ENCODE measurements at places on chromosomes 7 and 10.

DNA sequence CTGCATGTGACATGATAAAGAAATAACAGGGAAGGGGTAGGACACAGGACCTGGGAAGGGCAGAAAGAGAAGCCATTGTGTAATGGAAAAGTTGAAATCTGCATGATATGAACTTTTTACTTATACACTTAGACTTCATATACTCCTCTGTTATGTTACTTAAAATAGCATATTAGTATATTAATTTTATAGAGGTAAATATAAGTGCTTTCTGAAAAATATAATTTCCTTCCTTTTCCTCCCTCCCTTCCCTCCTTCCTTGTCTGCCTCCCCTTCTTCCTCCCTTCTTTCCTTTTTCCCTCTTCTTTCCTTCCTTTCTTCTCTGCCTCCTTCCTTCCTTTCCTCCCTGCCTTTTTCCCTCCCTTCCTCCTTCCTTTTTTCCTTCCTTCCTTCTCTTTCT, 363.7 kb downstream of the CALN1 start:
- no peak for DNase-seq

GRCh38 chr10:132988988-132989387, 46.6 kb upstream of the CFAP46 start:
- DNase-seq, result no peak

DNA sequence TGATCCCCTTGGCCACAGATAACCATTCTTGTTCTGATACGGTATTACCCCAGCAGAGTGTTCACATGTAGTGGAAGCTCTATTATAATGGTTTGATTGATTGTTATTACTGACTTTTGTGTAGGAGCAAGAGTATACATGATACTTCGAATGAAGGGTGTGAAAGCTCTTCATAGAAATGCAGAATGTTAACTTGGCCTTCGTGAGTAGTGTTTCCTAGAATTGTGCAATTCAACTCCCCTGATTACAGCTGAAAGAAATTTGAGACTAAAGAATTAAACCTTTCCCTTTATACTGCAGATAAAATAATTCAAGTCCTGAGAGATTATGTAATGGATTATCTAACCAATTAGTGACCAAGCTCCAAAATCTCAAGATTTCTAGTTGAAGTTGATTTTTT, 38.2 kb downstream of the MKLN1 start:
- DNase-seq, result no peak

GRCh38 chr7:48083114-48083830, 5.8 kb upstream of the UPP1 start:
- no peak for DNase-seq

DNA sequence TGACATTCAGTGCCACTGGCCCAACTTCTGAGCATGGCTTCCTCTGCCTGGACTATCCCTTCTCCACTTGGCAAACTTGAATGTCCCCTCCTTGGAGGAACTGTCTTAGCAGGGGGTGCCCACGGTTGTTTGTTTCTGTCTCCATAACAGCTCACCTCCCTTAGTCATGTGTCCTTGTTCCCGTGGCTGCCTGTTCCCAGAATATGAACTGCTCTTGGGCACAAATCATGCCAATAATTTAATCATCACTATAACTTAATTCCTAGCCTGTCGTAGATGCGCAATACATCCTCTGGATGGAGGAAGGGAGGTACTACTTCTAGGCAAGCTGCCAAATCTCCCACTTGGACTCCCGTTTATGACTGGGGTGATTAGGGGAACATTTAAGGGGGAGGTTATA, 173.1 kb downstream of the MYOF start:
- DNase-seq, result no peak

DNA sequence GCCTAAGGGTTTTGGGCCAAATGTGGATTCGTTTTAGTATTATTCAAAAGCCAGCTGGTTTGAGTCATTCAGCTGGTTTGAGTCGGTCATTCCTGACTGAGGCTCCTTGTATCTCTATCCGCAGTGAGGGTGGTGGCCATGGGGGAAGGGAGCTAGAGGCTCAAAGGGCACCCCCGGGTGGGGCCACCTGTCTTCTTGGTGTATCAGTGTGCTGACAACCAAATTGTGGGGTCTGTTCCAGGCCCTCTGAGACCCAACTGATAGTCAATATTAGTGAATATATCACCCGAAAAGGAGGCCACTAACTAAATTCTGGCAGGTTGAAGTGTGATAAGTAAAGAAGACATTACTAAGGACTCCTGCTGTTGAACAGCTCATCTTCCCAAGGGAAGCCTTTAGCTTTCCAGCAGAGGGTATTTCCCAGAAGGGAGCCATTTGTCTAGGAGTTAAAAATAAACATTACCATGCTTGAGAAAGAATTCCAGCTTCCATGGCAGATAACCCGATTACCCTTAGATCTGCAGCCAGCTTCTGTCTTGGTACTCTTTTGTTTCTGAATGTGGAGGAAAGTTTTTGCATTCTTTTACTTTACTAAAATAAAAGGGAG, 29.9 kb upstream of the DDX50 start:
- no peak for DNase-seq

- no peak for DNase-seq
Observed at GRCh38 chr7:120412139-120413050, 139.4 kb downstream of the KCND2 start.

GRCh38 chr10:101241840-101242707, 12.8 kb upstream of the LBX1 start:
- no peak for DNase-seq

GRCh38 chr10:107614939-107615685, 450.6 kb upstream of the SORCS1 start:
- no peak for DNase-seq

DNA sequence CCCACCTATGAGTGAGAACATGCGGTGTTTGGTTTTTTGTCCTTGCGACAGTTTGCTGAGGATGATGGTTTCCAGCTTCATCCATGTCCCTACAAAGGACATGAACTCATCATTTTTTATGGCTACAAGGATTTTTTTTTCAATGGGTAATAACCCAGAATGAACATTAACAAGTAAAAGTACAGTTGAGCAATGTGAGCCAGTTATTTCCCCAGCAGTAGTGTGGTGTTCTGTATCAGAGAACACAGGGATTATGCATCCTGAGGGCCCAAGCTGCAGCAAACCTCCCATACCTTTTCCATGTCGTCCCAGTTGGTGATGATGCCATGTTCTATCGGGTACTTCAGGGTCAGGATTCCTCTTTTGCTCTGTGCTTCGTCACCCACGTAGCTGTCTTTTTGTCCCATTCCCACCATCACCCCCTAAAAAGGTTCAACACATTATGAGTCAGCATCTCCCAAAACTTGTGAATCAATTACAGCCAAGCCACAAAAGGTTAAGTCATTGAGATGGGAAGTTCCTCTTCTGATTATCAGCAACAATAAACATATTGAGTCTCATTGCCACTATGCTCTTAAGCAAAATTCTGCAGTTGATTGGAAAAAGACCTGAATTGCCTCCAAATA, 5.5 kb downstream of the ACTA2 start:
- no peak for DNase-seq

DNA sequence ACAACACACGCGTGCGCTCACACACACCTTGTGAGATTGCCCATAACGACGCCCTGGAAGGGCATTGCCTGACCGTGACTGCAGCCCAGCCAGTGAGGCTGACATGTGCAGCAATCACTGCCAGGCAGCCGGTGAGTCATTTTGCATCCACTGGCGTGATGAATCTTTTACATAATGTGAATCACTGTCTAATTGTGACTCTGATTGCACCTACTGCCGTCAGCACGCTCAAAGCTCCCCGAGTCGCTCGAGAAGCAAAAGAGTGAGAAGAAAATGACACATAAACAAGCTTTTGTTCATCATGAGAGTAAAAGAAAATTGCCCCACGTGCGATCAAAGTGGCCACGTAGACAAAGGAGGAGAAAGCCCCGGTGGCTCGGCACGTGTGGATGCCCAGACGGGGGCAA, 117.4 kb upstream of the PFKP start:
- DNase-seq, result no peak

- no peak for DNase-seq
Observed at GRCh38 chr7:121102619-121103018, 114.1 kb downstream of the CPED1 start.

DNA sequence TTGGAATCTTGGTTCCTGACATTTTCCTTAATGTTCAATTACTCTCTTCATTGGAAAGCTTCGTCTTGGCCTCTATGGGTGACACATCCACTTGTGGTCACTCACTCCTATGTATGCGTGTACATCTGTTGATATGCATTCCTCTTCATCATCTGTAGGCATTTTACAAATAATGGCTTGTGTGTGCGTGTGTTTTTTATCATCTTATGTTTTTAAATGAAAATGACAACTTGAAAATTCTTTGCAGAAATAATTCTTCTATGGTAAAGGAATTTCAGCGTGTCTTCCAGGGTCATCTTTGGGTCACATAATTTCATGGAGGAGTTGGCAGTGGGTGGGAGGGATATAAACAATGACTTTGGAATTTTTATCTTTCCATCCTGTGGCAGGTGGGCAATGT, 925.1 kb downstream of the LRMDA start:
- no peak for DNase-seq

- DNase-seq, result no peak
Observed at GRCh38 chr7:136953386-136953785, 84.9 kb downstream of the CHRM2 start.

- DNase-seq, result no peak
Observed at GRCh38 chr10:105514106-105514505, 873.0 kb downstream of the SORCS3 start.

DNA sequence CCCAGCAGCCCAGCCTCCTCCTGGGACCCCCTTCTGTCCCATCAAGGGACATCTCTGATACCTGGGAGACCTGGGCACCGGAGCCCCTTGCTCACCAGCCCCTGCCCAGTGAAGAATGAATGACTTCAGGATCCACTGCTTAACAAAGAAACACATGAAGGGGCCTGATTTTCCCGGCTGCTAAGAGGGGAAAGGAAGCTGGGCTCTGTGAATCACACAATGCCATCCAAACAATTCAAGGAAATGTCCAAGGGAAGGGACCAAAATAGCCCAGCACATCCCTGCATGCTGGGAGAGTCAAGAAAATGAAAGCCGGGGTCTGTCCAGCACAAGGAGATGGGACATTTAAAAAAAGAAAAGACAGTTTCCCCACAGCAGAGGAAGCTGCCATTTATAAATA, 128.7 kb upstream of the JCAD start:
- no peak for DNase-seq
